Astrocyte of the spinal cord (primary cell): ENCODE measurements at places on chromosomes 7 and 10.

DNA sequence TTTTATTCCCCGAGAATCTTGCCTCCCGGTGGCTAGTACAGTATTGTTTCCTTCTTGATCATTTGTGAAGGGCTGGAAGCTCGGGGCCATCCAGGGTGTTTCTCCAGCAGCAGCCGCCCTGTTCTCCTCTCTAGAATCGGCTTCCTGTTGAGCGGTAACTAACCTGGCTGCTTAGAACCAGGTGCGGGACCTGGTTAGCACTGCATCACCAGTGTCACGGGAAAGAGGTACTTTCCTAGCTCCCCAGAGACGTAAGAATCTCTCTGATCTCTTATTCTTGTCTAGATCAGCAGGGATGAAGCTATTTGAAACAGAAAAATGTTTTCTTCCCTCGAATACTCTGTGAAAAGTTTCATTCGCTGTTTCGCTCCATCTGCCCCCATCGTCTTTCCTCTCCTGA, 239.2 kb downstream of the CELF2 start:
- no peak for DNase-seq

DNA sequence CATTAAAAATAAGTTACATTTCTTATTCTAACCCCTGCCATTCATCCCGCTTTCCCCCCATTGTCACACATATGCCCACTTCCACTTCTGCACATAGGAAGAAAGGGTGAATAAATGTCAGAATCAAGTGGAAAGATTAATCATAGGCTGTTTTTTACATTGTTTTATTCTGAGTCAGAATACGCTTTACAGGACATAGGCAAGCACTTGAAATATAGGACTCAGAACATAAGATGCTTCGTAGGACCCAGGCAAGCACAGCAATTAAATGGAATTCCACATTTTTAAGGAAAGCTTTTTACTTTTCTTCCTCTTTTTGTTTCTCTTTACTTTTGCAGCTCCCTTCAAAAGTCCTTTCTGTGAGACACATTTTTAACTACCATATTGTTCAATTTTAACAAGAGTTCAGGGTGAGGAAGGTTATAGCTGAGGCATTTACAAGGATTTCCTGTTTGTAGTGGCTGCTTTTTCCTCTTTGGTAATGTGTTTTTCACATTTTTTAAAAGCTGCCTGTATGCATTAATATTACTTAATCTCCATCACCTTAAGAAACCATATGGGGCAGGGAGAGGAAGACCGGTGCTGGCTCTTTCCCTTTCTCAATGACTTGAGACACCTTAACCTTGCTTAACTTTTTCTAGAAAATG, 130.0 kb downstream of the TES start:
- no peak for DNase-seq

DNA sequence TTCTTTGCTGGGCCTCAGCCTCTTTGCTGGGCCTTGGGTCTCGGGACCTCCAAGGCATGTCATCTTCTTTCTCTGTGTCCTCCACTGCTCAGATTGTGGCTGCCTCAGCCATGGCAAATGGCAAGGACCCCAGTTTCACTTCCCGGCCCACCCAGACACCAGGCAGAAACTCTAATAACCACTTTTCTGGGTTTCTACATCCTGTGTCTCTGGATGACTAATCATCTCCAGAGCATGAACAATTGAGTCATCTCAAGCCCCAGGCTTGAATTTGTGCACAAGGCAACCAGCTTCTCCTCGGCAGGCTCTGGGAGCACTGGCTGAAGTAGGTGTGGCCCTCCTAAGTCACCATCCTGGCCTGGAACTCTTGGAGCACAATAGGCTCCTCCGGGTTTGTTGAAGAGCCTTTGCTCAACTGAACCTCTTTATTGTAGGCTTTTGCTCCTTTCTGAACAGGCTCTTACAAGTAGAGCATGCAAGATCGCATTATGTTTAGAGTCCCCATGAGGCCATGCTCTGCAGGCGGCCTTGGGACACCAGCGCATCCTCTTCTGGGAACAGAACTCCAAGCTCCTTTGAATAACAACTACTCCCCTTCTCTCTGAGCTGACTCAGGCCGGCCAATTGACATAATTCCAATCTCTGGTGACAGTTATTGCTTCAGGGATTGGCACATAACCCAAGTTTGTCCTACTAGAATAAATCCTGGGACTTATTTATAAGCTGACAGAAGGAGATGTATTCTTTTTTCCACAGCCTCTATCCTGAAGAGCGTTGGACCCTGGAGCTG, 218.1 kb downstream of the WDR11 start:
- peak; percentile 9 for DNase-seq

DNA sequence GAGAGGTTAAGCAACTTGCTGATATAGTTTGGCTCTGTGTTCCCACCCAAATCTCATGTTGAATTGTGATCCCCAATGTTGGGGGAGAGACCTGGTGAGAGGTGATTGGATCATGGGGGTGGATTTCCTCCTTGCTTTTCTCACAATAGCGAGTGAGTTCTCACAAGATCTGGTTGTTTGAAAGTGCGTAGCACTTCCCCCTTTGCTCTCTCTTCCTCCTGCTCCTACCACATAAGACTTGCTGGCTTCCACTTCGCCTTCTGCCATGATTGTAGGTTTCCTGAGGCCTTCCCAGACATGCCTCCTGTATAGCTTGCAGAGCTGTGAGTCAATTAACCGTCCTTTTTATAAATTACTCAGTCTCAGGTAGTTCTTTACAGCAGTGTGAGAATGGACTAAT, 13.5 kb upstream of the ZNRF2 start:
- no peak for DNase-seq

DNA sequence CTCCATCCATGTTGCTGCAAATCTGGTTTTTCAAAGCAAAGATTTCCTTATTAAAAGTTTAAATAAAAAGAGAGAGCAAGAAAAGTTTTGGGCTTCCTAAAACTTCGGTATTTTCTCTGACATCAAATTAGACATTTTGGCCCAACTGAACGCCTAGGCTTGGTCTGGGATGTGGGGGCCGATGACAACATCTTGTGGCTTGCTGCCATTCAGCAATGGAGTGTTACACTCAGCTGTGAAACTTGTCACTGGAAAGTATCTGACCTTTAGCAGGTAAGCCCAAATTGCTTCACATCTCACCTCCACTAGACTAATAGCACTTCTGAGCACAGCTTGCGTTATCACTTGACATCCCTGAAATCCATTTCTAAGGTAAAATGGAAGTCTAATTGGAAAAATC, 320.6 kb downstream of the GATA3 start:
- DNase-seq: no peak

DNA sequence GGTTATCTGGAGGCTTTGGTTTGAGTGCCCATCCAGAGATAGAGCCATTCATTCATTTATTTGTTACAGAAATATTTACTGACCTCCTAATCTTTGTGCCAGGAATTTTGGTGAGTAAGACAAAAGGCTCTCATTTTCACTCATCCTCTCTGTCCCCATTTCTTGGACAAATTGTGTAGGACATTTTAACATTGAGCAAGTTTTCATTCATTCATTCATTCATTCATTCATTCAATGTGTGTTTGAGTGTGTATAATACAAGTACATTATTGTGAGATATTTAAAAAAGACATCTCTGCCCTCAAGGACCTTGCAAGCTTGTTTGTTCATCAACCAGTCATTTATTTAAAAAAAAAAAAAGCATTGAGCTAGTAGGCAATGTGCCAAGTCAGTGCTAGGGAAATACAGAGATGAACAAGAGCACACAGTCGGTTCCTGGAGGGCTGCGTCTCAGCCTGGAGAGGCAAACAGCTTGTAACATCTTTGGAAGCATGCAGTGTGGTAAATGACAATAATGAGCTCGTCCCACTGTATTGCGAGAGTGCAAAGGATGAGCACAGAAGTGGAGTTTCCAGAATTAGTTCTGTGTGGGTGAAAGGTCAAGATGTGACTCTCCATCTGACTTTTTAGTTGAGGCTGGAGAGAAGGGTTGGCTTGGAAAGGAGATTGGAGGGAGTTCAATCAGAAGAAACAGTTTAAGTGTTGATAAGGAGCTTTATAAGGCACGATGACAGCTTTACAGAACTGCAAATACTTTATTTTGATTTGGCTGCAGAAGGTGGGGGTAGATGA, 50.5 kb upstream of the HBP1 start:
- DNase-seq: peak; percentile 21

DNA sequence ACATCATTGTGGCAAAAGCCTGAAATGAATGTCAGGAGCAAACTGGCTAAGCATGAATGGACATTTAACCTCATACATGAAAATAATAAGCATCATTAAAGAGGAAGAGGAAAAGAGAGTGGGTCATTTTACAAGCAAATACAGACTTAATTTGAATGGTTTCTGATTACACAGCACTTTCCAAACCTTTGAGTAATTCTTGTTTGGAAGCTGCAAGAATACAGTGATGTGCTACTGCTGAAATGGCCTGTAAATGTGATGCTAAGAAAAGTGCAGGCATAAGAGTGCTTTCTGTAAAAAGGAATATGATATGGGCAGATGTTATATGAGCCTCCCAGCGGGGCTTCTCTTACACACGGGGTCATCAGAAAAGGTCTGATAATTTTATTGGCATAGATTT, 30.2 kb downstream of the TAS2R16 start:
- DNase-seq: no peak

- DNase-seq: no peak
Measured at GRCh38 chr7:100456562-100456961, 7.5 kb downstream of the SPACDR start.

GRCh38 chr10:66552331-66552730, 373.5 kb upstream of the LRRTM3 start:
- no peak for DNase-seq

DNA sequence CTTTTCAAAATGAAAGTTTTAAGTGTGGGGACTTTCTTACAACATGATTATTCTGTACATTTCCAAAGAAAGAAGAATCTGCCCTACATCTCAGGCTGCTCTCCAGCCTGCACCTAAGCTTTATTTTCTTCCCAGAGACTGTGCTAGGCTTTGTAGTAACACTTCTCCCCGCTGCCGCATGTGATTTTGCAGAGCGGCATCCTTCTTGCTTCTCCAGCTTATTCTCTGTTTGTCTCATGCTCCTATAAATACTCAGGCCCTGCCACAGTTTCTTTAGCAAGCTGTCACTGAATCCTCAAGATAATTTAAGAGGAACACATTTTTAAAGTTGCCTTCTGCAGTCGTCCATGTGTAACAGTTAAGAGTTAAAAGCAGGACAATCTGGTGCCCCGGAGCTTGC, 53.5 kb downstream of the INSYN2A start:
- no peak for DNase-seq

DNA sequence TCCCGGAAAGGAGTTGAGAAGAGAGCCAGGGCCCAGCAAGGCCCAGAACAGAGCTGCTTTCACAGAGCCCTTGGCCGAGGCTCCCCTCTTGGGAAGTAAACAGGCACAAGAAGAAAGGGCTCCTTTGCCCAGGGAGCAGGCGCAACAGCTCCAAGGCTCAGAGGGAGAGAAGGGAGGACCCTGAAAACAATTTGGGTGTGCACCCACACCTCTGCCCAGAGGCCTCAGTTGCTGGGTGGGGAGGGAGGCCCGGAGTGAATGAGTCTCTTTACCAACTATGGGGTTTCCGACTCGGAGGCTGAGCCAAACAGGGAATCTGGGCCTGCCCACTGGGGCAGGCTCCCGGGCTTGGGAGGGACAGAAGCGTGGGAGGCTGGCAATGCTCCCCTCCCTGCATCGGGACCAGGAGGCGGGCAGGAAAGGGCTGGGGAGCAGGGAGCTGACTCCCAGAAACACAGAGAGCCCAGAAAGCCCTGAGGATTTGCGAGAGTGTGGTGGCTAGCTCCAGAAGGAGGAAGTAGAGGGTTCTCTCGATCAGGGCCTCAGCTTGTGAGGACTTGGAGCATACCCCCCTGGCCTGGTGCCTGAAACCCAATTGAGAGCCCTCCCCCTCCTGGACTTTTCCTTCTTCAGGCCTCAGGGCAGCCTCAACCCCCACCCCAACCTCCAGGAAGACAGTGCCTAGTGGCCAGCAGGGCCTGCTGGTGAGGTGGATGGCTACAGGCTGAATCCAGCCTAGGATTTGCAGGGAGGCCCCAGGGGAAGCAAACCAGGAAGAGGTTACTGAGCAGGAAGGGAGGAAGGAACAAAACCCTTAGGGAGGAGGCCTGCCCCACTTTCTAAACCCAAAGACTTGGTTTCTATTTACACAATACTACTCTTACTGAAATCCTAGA, 6.2 kb downstream of the C10orf105 start:
- peak; percentile 43 for DNase-seq

- DNase-seq: no peak
Measured at GRCh38 chr10:131655101-131655849, 245.5 kb upstream of the PPP2R2D start.

GRCh38 chr7:140945940-140946339, 21.2 kb upstream of the BRAF start:
- DNase-seq: no peak

- no peak for DNase-seq
Measured at GRCh38 chr7:235576-236395, 43.4 kb downstream of the FAM20C start.

DNA sequence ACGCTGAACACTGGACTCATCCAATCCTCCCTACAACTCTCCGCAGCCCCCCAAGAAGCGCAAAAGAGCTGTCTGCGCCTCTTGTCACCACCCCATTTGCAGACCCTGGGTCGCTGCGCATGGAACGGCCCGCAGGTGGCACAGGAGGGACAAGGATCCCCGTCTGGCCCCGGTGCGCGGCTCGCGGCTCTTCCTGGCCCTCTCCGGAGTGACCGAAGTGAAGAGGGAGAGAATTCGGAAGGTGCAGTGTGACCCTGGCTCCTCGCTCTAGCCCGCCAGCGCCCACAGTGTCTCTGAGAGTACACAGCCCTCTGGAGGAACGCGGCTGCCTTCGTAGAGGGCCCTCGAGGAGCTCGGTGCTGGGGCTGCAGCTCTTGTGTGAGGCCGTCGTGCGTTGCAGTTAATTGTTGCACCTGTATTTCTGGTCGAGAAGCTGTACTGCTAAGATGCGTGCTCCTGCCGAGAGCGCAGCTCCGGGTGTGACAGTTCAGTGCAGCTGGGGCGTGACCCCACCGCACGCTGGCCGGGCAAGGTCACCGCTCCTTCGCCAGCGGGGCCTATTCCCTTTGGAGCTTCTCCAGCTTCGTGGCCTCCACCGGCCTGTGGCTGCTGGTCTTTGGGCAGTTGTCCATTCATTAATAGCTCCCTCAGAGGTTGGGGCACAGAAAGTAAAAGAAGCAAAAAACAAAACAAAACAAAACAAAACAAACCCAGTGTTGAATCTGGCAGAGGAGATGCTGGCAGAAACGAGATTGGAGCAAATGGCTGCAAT, 119.0 kb downstream of the SEC23IP start:
- no peak for DNase-seq

DNA sequence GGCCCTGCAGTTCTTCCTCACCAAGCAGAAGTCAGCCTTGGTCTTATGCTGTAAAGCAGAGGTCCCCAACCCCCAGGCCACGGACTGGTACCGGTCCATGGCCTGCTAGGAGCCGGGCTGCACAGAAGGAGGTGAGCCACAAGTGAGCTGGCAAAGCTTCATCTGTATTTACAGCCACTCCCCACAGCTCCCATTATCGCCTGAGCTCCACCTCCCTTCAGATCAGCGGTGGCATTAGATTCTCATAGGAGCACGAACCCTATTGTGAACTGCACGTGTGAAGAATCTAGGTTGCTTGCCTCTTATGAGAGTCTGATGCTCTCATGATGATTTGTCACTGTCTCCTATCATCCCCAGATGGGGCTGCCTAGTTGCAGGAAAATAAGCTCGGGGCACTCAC, 87.6 kb upstream of the NEBL start:
- DNase-seq: no peak
